ENCODE measurements at places on chromosomes 11 and 22.
A peak's percentile ranks its signal among the peaks of the same experiment; 100 is the strongest.

- no peak for DNase-seq
Measured at GRCh38 chr11:113160808-113161124, 153.6 kb upstream of the TTC12 start.

GRCh38 chr11:61104963-61105362 lies 2.7 kb downstream of the CD5 start:
- no peak for DNase-seq

DNA sequence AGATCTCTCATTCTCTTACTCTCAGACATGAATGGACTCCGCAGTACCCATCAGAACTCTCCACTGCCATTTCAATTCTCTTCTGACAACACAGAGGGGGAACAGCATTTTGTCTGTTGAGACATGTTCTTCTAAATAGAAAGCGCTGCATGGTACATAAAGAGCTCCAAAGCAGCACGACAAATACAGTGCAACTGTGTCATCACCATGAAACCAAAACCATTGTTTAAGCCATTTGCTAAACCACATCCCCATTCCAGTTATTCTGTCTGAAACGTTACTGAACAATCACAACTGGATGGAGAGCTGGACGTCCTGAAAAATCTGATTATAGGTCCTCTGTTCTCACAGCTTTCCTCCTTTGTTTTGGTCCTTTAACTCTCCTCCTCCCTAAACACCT lies 17.9 kb upstream of the TENM4 start:
- DNase-seq = no peak

DNA sequence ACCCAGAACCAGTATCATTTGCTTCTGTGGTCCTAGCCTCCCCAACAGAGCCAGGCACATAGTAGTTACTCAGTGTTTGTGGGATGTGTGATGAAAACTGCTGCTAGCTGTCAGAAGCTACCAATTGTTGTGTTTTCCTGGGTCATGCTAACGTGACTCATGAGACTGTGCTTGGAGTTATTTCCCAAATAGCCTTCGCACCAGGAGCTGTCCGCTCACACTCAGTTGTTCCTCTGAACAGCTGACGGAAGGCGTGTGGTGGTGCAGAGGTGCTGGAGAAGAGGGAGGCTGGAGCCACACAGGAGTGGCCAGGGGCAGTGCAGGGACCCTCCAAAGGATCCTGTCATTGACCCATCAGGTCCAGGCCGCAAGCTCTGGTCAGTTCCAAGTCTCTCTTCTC lies 53.9 kb upstream of the TBCEL start:
- DNase-seq = peak; percentile 3

GRCh38 chr11:110434952-110435779 lies 5.4 kb downstream of the FDX1 start:
- no peak for DNase-seq

DNA sequence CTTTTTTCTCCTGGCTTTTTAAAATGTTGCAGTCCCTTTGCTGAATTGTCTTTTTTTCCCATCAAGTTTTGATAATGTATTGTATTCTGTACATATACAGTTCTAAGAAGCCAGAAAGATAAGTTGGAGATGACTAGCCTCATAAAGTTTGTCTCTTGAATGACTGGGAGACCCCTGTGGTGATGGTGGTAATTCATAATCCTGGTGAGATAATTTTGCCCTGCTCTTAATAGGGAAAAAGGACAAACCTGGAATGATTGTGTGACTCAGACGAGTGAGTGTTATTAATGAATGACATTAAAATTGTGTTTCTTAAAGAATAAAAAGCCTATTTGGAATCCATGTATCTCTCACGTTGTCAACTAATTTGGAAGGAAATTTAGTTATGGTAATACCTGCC lies 1.2 kb downstream of the HIKESHI start:
- DNase-seq = peak; percentile 6

DNA sequence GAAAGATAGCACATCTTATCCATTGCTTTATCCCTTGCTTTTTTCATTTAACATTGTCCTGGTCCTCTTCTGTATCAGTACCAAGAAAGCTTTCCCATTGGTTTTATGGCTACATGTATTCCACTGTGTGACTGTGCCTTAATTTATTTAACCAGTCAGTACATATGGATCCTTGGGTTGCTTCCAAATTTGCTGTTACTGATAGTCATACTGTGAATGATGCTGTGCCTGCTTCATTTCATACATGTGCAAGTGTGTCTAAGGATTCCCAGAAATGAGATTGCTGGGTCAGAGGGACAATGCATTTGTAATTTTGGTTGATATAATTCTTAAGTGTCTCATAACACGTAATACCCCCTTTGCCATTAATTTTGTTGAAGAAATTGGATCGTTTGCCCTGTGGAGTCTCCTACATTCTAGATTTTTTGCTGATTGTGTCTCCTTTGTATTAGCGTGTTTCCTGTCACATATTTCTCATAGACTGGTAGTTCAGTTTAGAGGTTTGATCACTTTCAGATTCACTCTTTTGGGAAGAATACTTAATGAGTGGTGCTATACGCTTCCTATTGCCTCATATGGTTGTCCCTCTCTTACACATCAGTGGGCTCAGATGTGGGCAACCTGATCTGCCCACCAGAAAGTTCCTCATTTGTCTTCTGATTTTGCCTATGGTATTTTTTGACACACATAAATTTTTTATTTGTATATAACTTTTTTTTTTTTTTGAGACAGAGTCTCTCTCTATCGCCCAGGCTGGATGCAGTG lies 35.3 kb downstream of the MYBPC3 start:
- DNase-seq = no peak
